Gastrocnemius medialis (tissue), 4 donors: ENCODE measurements at places on chromosomes 1 and 21. TPM values are rescaled to one million over a fixed set of nuclear protein-coding genes. Genes with fewer than 3 reads are reported as not detected.

GRCh38 chr1:225425201-225425786, 2.5 kb downstream of the LBR start:
- no peak for DNase-seq
- no peak overlapping the region for H3K4me3 ChIP-seq
- H3K27ac ChIP-seq: no peak overlapping the region
- H3K4me1 ChIP-seq: peaks cover 19% of the 10 kb centered on the region
- H3K27me3 ChIP-seq: no peaks in the 10 kb centered on the region
- H3K36me3 ChIP-seq: no peaks in the 10 kb centered on the region

DNA sequence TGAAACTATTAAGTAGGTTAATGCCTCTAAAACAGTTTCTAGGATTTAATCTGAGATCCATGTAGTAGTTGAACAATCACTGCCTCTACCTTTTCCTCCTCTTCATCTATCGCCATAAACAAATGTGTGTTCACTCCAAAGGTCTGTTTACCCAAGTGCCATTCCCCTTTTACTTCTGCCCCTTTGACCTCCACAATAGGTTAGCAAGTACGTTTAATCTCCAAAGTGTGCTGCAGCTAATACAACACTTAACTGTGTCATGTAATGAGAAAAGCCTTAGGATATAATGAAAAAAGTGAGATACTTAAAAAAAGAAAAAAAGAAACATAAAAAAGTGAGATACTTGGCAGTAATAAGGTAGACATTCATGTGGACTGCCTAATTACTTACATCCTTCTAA, 28.2 kb downstream of the GPBP1L1 start:
- peaks cover 69% of the 10 kb centered on the region for H3K36me3 ChIP-seq
- no peak overlapping the region for H3K27ac ChIP-seq
- H3K4me3 ChIP-seq: no peak overlapping the region
- no peak for DNase-seq

DNA sequence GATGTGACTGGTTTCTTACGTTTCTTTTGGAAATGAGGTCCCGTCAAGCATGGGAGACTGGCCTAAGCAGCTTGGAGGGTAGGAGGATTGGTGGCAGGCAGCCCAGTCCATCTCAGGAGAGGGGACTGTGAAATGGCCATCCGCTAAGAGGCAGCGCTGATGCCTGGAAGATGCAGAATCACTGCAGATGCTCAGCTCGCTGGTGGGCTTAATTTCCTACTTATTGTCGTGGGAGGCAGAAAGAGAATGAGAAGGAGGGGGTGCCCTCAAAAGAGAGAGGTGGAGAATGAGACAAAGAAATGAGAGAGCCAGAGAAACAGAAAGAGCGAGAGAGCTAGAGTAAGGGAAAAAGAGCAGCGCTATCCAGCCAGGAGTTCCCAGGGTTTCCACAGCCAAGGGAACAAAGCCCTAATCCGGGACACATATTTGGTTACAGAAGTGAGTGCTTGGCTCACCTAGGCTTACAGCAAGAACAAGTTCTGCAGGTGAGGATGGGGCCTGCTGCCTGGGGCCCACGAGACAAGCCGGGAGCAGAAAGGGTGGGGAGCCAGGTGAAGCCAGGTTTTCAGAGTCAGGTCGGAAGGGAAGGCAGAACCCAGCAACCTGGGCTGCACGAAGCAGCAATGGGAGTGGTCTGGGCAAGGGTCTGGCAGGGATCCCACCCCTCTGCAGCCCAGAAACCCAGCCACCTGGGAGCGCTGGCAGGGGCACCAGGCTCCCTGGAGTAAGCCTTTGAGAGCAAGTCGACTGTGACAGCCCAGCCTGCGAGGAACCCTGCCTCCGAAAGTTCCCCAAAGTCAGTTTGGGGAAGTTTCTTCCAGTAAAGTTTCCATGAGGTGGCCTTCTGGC, 5.8 kb downstream of the ECE1 start:
- H3K36me3 ChIP-seq: peaks cover 4% of the 10 kb centered on the region
- peaks cover 5% of the 10 kb centered on the region for H3K27me3 ChIP-seq
- no peak for DNase-seq
- H3K4me3 ChIP-seq: no peak overlapping the region
- no peak overlapping the region for H3K27ac ChIP-seq

GRCh38 chr1:36204347-36204909, 19.8 kb upstream of the THRAP3 start:
- no peaks in the 10 kb centered on the region for H3K36me3 ChIP-seq
- H3K4me3 ChIP-seq: peak overlapping the region; percentile 24
- peaks cover 79% of the 10 kb centered on the region for H3K4me1 ChIP-seq
- peak; percentile 87 for DNase-seq
- no peaks in the 10 kb centered on the region for H3K27me3 ChIP-seq

GRCh38 chr1:32386676-32387392, 7.4 kb downstream of the BSDC1 start:
- peaks cover 12% of the 10 kb centered on the region for H3K4me1 ChIP-seq
- no peak overlapping the region for H3K4me3 ChIP-seq
- no peak for DNase-seq
- no peak overlapping the region for H3K27ac ChIP-seq
- no peaks in the 10 kb centered on the region for H3K36me3 ChIP-seq
- H3K27me3 ChIP-seq: no peaks in the 10 kb centered on the region

Gene OR10J4
- not detected for total RNA-seq

Gene ZFYVE9
- 35.9 TPM for total RNA-seq

- H3K27ac ChIP-seq: peak overlapping the region; percentile 78
- H3K27me3 ChIP-seq: no peaks in the 10 kb centered on the region
- DNase-seq: peak; percentile 87
These were observed 369 bp downstream of the SUMO3 start for GRCh38 chr21:44817506-44817880.

DNA sequence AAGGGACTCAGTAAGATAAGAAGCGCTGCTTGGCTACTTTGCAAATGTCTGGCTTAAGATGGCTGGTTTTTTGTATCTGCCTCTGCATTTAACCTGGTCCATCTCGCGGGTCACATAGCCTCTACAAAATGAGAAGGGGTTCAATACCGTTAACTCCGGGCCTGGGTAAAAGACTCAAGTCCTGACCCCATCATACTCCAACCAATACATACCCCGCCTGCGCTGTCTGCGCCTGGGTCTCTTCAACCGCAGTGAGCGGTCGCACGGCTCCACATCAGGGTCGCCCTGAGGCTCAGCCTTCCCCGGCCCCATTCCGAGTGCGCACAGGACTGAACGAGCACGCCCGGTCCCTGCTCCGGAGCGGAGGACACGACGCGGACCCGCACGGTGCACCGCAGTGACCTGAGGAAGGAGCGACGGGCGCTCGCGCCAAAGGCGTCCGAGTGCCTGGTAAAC, 558 bp upstream of the PGD start:
- peak overlapping the region; percentile 99 for H3K4me3 ChIP-seq
- DNase-seq: no peak
- H3K4me1 ChIP-seq: no peaks in the 10 kb centered on the region
- H3K27me3 ChIP-seq: no peaks in the 10 kb centered on the region
- H3K27ac ChIP-seq: peak overlapping the region; percentile 92
- H3K36me3 ChIP-seq: no peaks in the 10 kb centered on the region

GRCh38 chr1:52629325-52629643, 3.7 kb upstream of the SHISAL2A start:
- H3K4me3 ChIP-seq: no peak overlapping the region
- DNase-seq: no peak
- H3K4me1 ChIP-seq: peaks cover 13% of the 10 kb centered on the region
- no peaks in the 10 kb centered on the region for H3K27me3 ChIP-seq
- H3K27ac ChIP-seq: no peak overlapping the region
- no peaks in the 10 kb centered on the region for H3K36me3 ChIP-seq

DNA sequence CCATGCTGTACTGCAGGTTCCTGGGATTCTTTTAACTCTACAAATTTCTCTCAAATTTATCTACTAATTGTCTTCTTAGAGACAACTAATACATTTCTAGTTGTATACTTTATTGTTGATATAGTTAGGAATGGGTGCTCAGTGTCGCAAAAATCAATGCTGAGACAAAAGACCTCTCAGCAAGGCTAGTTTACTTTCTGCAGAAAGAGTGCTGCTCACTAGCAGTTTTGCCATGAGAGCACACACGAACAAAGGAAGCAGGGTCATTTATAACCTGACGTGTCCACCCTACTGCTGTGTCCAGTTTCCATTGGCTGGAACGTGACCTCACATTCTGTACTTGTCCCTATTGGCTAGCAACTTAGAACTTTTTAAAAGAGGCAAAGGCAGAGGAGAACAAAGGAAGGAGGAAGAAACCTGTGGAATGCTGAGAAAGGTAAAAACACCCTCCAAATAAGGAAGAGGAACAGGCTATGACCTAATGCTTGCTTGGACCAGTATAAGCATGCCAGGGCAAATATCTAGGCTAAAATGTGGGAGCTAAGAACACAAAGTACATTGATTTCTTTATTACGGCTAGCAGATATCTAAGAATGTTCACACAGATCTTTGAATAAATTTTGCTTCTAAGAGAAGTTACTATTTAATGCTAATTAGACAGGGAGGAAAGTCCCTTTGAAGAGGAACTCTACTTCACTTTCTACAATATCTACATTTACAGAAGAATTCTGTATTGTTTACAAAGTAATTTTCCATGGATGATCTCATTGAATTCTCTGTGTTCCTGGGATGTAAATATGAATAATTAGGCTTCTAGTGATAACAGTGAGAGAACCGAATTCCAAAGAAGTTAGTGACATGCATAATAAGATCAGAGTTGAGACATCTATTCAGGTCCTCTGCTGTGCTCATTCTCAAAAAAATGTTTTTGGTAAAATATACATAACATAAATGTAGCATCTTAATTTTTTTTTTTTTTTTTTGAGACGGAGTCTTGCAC, 86.0 kb upstream of the MAP10 start:
- H3K27ac ChIP-seq: no peak overlapping the region
- no peaks in the 10 kb centered on the region for H3K4me1 ChIP-seq
- no peaks in the 10 kb centered on the region for H3K36me3 ChIP-seq
- H3K4me3 ChIP-seq: no peak overlapping the region

GRCh38 chr1:36321119-36321951, 2.1 kb downstream of the EVA1B start:
- H3K4me1 ChIP-seq: peaks cover 12% of the 10 kb centered on the region
- H3K27me3 ChIP-seq: no peaks in the 10 kb centered on the region
- H3K4me3 ChIP-seq: peak overlapping the region; percentile 39
- peak overlapping the region; percentile 81 for H3K27ac ChIP-seq
- H3K36me3 ChIP-seq: no peaks in the 10 kb centered on the region

DNA sequence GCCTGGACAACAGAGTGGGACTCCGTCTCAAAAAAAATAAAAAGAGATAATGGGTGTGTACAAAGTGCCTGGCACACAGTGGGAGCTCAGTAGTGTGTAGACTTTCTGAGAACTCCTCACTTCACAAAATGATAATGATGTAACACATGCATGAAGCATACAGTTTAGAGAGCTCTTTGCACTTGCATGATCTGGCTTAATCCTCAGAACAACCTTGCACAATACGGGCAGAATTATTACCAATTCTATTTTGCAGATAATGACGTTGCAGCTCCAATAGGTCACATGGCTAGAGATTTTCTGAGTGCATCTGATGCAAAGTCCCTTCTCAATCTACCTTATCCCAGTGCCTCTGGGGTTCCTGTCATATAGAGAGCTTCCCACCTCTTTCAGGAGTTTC, 71.4 kb downstream of the CD247 start:
- no peaks in the 10 kb centered on the region for H3K36me3 ChIP-seq
- H3K4me1 ChIP-seq: no peaks in the 10 kb centered on the region
- H3K4me3 ChIP-seq: no peak overlapping the region
- no peaks in the 10 kb centered on the region for H3K27me3 ChIP-seq
- DNase-seq: no peak
- H3K27ac ChIP-seq: no peak overlapping the region

DNA sequence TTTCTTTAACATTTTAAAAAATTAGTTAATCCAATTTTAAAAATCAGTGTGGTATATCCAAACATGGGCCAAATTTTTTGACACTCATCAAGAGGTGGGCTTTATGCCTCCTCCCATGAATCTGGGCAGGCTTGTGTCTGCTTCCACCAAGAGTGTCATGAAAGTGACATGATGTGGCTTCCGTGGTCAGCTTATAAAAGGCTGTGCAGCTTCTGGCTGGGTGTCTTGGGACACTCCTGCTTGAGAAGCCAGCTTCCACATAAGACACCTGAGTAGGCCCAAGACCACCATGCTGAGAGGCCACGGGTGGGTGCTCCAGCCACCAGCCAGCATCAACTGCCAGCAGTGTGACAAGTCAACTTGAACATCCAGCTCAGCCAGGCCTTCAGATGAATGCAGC, 74.3 kb upstream of the RUNX3 start:
- peaks cover 13% of the 10 kb centered on the region for H3K27me3 ChIP-seq
- H3K4me3 ChIP-seq: no peak overlapping the region
- no peaks in the 10 kb centered on the region for H3K4me1 ChIP-seq
- H3K27ac ChIP-seq: no peak overlapping the region
- no peak for DNase-seq

- no peak overlapping the region for H3K27ac ChIP-seq
- no peaks in the 10 kb centered on the region for H3K36me3 ChIP-seq
- DNase-seq: no peak
- no peaks in the 10 kb centered on the region for H3K4me1 ChIP-seq
- no peak overlapping the region for H3K4me3 ChIP-seq
These were observed 494.5 kb upstream of the LRRC7 start for GRCh38 chr1:69073176-69073575.

GRCh38 chr1:238628110-238628509, 737.4 kb upstream of the ZP4 start:
- H3K27ac ChIP-seq: no peak overlapping the region
- no peak for DNase-seq
- no peaks in the 10 kb centered on the region for H3K4me1 ChIP-seq
- no peaks in the 10 kb centered on the region for H3K36me3 ChIP-seq
- H3K27me3 ChIP-seq: no peaks in the 10 kb centered on the region

GRCh38 chr1:19651141-19651737, 7.1 kb downstream of the NBL1 start:
- peak overlapping the region; percentile 76 for H3K27ac ChIP-seq
- H3K4me3 ChIP-seq: no peak overlapping the region
- peaks cover 5% of the 10 kb centered on the region for H3K4me1 ChIP-seq
- no peaks in the 10 kb centered on the region for H3K27me3 ChIP-seq

Gene GREM2
- 0.75 TPM for total RNA-seq

DNA sequence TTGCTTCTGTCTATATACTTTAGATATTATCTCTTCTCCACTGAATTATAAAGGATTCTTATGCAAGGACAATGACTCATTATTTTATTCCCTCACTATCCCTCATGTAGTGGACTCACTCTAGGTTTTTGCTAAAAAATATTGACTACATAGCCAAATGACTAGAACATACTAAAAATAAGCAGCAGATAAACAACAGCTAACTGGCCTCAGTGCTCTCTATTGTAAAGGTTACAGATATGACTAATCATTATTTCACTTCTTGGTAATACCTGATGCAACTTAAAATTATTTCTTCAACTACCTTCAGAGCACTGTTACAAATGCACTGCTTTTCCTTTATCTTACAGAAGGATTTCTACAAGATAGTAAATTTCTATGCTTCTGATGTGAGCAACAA, 147.6 kb upstream of the DEPDC1 start:
- H3K4me1 ChIP-seq: no peaks in the 10 kb centered on the region
- H3K27me3 ChIP-seq: no peaks in the 10 kb centered on the region
- H3K4me3 ChIP-seq: no peak overlapping the region

Gene PRAMEF27
- total RNA-seq: not detected
